ENCODE measurements at places on chromosomes 5 and 9.

DNA sequence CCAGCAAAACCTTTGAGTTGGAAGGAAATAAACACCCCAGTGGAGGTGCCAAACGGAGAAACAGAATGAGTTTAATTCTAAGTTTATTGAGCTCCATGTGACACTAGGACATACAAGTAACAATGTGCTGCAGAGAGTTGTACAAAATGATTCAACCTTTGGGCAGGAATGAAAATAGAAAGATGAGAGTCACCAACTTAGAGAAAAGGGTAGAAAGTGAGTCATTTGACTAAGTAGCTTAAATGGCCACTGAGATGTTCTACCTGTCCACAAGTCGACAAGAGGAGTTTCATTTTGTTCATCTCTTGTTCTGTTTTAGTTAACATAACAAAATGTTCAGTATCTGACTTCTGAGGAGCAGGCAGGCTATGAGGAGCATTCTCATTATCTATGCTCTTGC lies 284.7 kb downstream of the NR2F1-AS1 start:
- no peak for DNase-seq

- DNase-seq = no peak
Observed at GRCh38 chr9:80791836-80792235, 897.5 kb downstream of the TLE1 start.

DNA sequence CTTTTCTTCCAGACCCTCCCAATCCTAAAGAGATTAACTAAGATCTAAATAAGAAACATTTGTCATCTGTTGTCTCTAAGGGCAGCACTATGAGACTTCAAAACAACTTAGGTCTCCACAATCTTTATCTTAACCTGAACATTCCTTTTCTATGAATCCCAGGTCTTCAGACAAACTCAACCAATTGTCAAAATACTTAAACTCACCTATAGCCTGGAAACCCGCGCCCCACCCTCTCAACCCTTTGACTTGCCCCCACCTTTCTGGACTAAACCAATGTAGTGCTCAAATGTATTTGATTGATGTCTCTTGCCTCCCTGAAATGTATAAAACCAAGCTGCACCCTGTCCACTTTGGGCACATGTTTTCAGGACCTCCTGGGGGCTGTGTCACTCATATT lies 76.5 kb upstream of the DMRT1 start:
- no peak for DNase-seq

GRCh38 chr9:135910216-135910615 lies 2.9 kb upstream of the CAMSAP1 start:
- no peak for DNase-seq

DNA sequence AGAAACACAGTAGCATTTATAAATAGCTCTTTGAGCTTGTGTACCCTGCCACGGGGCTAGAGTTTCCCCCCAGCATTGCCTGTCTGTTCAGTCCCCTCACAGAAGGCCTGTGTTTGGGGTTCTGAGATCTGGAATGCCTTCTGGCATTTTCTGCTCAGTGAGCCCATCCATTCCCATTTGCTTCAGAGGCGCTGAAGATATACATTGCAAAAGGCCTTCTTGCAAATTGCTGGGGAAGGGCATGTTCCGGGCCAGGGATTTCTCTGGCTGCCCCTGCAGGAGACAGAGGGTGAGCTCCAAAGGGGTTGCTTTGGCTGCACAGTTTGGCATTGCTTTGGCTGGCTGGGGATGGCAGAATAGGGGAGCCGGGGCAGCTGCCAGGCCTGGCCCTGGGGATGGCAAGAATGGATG lies 308.4 kb downstream of the MSX2 start:
- DNase-seq = no peak

DNA sequence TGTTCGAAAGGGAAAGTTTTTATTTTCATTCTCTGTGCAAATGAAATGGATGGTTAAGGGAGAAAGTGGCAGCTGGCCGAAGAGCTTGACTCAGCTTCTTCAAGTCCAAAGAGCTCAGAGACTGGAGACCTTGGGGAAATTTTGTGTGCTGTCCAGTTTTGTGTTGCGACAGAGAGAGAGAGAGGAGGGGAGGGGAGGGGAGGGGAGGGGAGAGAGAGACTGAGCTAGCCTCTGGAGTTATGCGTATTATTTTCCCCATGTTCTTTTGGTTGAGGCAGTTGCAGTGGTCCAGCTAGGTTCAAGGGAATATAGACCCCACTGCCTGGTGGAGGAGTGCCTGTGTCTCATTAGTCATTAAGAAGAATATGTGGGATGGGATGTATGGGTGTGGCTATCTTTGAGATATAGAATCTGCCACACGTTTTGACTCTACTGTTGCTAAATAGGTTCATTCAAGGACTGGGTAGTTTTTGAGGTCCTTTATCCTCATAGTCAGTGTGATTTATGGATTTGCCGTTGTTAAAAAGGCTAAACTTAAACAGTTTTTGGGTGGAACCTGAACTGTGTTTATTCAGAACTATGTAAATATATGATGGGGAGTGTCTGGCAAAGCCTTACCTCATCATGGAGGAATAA lies 69.7 kb downstream of the ARHGAP26 start:
- DNase-seq = no peak

GRCh38 chr5:39387293-39387692 lies 23.0 kb upstream of the C9 start:
- DNase-seq = no peak

- DNase-seq = no peak
Observed at GRCh38 chr9:136084063-136084944, 10.8 kb downstream of the NACC2 start.

DNA sequence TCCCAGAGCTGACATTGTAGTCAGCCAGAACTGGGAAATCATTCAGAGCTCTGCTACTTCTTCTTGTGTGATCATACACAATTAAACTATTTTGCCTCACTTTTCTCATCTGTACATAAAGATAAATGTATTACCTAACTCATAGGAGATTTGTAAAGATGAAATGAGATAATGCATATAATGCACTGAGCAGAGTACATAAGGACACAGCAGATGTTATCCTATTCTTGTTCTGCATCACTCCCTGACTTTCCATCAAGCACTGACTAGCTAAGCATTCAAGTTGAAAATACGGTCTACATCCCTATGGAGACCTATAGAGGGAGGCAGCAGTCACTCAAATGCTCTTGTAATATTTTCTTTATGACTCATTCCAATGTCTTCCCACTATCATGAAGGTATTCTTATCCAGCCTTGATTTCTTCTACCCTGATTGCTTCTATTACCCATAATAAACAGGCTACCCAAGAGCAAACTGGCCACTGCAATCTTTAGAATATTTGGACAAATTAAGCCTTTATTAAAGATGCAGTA lies 16.3 kb upstream of the PRR16 start:
- DNase-seq = peak; percentile 10

- no peak for DNase-seq
Observed at GRCh38 chr5:106154280-106154716, 1516.4 kb downstream of the EFNA5 start.

GRCh38 chr9:110170357-110171257 lies 37.4 kb downstream of the C9orf152 start:
- DNase-seq = no peak

- no peak for DNase-seq
Observed at GRCh38 chr5:10130881-10131280, 118.8 kb downstream of the ATPSCKMT start.
